Stimulated activated memory B cell treated with anti-CD40 and anti-IgM and Interleukin-4, amounts not matched to agents 10 μg/mL and 1 μg/mL and 100 μg/mL, for 72 hours (primary cell): ENCODE measurements at places on chromosomes 6 and 20.

DNA sequence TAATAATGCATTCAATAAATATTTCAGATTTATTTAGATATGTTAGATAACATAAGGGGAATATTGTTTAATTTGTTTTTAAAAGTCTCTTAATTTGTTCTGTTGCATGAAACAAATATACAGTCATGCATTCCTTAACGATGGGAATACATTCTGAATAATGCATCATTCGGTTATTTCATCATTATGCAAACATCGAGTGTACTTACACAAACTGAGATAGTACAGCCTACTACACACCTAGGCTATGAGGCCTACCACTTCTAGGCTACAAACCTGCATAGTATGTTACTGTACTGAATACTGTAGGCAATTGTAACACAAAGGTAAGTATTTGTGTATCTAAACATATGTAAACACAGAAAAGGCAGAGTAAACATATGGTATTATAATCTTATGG lies 118.7 kb downstream of the EPHA7 start:
- no peak for ATAC-seq

DNA sequence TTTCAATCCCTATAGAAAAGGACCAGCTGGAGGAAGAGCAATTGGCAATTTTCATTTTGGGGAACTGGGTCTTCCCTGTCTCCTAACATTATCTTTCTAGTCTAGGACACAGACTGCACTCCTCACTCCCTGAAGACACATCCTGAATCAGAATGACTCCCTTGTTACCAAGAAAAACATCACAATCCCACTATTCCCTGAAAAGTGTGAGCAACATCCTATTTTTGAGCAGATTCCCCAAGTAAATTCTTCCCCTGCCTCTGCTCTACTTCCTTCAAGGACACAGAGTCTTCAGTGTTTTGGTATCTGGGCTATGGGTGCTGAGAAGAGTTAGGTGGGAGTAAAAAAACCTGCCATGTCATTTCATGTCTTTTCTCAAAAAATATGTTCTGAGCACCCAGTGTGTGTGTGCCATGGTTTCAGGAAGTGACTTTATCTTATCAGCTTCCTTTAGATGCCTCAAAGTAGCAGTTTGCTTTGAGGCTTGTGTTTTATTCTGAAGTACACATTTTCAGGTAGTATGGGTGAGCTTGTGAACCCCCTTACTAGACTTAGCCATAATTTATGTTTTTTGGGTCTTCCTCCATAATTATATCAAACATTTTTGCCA lies 12.4 kb downstream of the LAMA4 start:
- no peak for ATAC-seq

DNA sequence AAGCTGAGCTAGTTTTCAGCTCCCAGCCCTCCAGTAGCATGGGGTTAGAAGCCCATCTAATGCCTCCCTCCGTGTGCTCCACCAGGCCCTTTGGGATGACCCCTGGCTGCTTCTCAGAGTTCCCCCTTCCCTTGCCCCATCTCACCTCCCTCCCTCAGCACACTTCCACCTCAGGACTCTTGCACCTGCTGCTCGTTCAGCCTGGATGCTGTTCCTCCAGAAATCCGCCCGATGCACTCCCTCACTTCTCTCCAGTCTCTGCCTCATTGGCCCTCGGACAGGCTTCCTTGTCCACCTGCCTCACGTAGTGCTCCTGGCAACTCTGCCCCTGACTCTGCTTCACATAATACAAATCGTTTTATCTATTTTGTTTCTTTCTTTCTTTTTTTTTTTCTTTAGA lies 26.8 kb downstream of the FGD2 start:
- ATAC-seq: no peak

- no peak for ATAC-seq
Observed at GRCh38 chr6:154805288-154805911, 72.2 kb downstream of the SCAF8 start.

DNA sequence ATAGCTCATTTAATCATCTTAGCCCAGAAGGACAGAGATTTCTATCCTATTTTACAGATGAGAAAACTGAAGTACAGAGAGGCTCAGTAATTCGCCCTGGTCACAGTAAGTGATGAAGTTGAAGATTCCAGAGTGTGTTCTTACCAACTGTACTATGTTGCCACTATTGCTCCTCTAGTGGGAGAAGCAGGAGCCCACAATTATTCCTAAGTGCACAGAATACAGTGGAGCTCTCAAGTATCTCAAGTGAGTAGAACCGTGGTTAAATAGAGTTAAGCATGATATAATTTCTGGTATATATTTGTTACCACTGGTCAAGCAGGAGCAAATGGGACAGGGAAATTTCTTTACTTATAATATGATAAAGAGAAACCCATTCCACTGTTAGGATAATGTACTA lies 22.1 kb downstream of the REPS1 start:
- ATAC-seq: no peak
